ENCODE measurements at places on chromosomes 16 and 17. TPM values are rescaled to one million over a fixed set of nuclear protein-coding genes. Genes with fewer than 3 reads are reported as not detected.

The HS3ST2 gene
- total RNA-seq: not detected

The EME1 gene
- 3.7 TPM for total RNA-seq

The HSD11B2 gene
- not detected for total RNA-seq

The TOX3 gene
- not detected for total RNA-seq

The CYBC1 gene
- total RNA-seq: 44.5 TPM

The ZNF594 gene
- total RNA-seq: 12.1 TPM

The IGSF6 gene
- total RNA-seq: not detected
